ENCODE measurements at places on chromosomes 3 and 15.
A peak's percentile ranks its signal among the peaks of the same experiment; 100 is the strongest.

DNA sequence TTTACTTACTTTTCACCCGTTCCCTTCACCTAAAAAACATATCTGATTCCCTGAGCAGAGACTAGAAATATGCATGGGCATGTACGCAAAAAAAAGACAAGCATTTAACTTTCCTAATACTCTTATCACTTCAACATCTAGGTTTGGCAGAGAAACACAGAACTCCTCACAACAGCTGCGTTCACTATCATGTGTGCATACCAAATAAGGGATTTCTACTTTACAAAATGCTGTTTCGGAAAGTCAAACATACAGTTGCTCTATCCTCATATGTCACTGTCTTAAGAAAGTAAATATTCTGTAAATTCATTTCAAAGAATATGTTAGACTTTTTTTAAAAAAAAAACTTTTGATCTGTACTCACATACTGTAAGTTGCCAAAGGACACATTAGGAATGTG, 65.1 kb upstream of the CBLB start:
- DNase-seq: no peak

DNA sequence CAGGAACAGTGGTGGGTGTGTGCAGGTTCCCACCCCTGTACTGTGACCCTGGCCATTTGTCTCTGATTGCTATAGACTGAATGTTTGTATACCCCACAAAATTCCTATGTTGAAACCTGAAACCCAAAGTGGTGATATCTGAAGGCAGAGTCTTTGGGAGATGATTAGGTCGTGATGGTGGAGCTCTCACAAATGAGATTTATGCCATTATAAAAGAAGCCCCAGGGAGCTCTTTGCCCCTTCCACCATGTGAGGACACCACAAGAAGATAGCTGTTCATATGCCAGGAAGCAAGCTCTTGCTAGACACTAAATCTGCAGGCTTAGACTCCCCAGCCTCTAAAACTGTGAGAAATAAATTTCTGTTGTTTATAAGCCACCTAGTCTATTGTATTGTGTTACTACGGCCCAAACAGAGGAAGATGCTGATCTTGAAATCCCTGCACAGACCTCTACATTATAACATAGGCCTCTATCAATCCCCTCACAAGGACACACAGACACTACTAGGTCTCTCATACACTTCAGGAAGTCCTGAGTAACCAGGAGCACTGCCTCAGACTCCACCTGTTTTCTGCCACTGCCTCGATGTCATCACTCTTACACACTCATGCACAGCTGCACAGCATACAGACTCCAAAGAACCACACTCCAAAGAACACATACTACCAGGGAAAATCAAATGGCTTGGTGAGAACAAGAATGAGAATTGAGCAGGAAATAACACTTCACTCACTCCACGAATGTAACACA, 14.7 kb downstream of the IGSF11 start:
- DNase-seq: no peak

- DNase-seq: no peak
Measured at GRCh38 chr3:48013288-48013980, 2.8 kb downstream of the MAP4 start.

- DNase-seq: no peak
Measured at GRCh38 chr3:143699424-143699823, 148.8 kb downstream of the SLC9A9 start.

- DNase-seq: no peak
Measured at GRCh38 chr3:105246536-105246935, 120.2 kb upstream of the ALCAM start.

GRCh38 chr3:15305359-15305844, 27.0 kb downstream of the SH3BP5 start:
- no peak for DNase-seq

DNA sequence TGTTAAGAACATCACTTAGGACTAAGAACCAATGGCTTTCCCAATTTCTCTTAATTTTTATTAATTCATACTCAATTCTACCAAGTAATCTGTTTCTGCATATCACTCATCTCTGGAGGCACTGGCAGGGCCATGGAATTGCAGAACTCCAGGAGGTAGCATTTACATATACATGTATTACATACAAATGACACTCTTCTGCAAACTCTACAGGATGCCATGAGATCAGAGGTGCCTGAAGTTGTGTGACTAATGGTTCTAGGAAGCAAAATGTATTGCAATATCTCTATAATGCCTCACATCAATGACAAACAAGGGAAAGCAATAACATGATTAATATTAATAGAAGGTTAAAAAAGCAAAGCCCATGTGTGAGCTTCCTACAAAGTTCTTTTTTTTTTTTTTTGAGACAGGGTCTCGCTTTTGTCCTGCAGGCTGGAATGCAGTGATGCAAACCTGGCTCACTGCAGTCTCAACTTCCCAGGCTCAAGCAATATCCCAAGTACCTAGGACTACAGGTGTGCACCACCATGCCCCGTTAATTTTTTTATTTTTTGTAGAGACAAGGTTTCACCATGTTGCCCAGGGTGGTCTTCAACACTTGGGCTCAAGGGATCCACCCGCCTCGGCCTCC, 33.0 kb downstream of the DENND6A start:
- no peak for DNase-seq

GRCh38 chr3:197352382-197352781, 54.0 kb upstream of the DLG1 start:
- no peak for DNase-seq

- DNase-seq: no peak
Measured at GRCh38 chr15:79702621-79703020, 194.2 kb downstream of the MTHFS start.

GRCh38 chr3:141644931-141645330, 93.2 kb upstream of the RNF7 start:
- peak; percentile 23 for DNase-seq

- no peak for DNase-seq
Measured at GRCh38 chr3:107525644-107526305, 3.0 kb downstream of the BBX start.

DNA sequence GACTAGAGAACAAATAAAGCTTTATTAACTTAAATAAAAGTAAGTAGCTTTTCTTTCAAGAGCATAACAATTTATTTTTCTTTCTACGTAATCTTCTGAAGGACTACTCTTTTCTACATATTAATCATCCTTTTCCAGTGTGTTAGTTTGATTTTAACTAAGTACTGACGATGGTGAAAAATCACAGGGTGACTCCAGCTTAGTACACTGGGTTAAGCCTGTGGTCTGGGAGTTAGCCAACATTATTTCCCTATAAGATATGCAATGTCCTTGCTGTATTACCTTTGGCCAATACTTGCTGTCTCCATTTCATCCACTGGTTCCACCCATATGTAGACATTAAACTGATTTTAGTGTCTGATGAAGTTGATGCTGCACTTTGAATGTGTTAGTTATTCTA, 508.6 kb upstream of the SUCLG2 start:
- no peak for DNase-seq

- no peak for DNase-seq
Measured at GRCh38 chr15:27046880-27047279, 75.9 kb downstream of the GABRG3 start.

DNA sequence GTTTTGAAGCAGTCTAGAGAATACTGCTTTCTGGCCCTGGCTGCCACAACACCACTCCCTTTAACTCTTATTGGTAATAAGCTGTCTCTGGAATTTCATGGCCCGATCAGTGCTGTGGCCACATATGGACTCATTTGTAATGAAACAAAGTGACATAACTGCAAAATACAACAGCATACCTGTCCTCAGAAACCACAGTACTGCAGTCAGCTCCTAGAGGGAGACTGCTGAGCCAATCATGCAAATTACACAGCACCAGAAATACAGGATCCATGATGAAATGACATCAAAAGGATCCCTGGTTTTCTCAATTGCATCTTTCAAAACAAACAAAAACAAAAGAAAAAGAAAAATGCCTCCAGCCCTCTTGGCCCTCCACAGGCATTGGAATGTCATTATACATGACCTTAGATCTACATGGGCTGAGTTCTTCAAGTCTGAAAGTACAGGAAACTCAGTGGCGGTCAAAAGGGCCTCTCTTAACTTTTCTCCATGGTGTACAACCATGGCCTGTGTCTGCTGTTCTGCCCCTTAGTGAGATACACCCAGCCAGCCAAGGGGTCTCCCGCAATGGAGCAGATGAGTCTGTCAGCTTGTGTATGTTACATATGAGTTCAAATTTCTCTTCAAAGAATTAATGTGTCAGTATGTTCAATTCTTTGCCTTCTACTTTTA, 24.9 kb upstream of the KBTBD12 start:
- DNase-seq: no peak

GRCh38 chr3:50442945-50443579, 60.4 kb downstream of the CACNA2D2 start:
- DNase-seq: no peak

- DNase-seq: no peak
Measured at GRCh38 chr3:58093574-58094195, 85.5 kb downstream of the FLNB start.

- no peak for DNase-seq
Measured at GRCh38 chr3:162029736-162030135, 533.1 kb downstream of the OTOL1 start.

DNA sequence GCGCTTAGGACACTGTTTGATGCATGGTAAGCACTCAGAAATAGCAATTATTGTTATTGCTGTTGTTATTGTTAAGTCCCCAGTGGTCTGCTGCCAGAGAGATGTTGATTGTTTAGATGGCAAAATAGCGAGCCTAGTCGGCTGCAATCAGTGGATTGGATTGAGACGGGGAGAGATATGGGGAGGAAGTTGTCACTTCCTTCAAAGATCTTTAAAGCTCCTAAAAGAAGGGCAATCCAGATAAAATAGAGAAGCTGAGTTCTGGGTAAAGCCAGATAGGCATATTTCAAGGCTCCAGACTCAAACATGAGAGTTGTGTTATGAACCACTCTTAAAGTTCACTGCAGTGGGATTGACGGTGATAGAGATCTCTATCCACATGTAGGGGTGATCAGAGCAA, 64.5 kb downstream of the RYR3 start:
- DNase-seq: no peak

GRCh38 chr3:143314251-143315093, 194.9 kb downstream of the CHST2 start:
- DNase-seq: no peak

GRCh38 chr15:48924528-48925393, 39.0 kb downstream of the SHC4 start:
- no peak for DNase-seq

- DNase-seq: no peak
Measured at GRCh38 chr3:53346514-53346913, 829 bp downstream of the DCP1A start.

GRCh38 chr15:100043692-100044091, 298.1 kb downstream of the ADAMTS17 start:
- no peak for DNase-seq

DNA sequence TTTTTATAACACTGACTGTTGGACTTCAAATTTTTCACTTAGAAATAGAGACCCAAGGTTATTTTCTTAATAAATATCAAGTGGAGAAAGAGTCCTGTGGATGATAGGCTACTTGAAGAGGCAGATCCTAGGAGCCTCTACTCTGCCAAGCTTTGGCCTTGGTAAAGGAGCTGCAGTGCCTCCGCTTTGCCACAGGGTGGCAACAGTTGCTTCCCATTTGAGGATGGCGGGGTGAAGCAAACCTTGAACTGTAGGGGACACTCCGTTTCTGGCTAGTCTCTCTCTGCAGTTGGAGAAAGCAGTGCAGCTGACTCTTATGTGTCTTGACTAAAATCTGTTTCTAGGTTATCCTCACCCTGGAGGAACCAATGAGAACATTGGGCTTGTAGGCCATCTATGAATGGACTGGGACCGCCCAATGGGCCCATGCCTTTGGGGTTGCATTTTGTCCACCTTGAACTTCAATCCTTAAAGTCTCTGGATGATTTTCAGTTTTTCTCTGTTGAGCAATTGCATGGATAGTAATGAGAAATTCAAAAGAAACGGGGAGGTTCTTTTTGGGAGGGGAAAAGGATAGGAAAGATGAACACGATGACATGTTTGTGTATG, 9.8 kb downstream of the SCG5 start:
- DNase-seq: peak; percentile 6

GRCh38 chr15:48253172-48253571, 47.1 kb downstream of the SLC12A1 start:
- DNase-seq: no peak

DNA sequence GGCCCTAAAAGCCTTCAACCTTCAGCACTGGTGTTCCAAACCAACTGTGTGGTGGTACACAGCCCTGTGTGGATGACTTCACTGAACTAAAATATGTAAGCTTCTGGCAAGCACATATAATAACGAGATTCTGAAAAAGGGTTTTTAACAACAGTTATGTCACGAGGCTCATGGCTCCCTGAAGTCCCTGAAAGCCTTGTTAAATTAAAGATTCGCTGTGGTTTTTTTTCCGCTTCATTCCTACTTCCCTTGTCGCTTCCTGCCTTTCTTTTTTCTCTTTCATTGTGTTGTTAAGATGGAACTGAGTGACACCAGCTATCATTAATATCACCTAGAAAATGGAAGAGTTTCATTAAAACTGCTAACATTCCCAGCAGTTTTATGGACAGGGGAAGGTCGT, 3.5 kb downstream of the RORA start:
- no peak for DNase-seq

GRCh38 chr3:124172816-124173215, 180.9 kb upstream of the ROPN1 start:
- DNase-seq: no peak

DNA sequence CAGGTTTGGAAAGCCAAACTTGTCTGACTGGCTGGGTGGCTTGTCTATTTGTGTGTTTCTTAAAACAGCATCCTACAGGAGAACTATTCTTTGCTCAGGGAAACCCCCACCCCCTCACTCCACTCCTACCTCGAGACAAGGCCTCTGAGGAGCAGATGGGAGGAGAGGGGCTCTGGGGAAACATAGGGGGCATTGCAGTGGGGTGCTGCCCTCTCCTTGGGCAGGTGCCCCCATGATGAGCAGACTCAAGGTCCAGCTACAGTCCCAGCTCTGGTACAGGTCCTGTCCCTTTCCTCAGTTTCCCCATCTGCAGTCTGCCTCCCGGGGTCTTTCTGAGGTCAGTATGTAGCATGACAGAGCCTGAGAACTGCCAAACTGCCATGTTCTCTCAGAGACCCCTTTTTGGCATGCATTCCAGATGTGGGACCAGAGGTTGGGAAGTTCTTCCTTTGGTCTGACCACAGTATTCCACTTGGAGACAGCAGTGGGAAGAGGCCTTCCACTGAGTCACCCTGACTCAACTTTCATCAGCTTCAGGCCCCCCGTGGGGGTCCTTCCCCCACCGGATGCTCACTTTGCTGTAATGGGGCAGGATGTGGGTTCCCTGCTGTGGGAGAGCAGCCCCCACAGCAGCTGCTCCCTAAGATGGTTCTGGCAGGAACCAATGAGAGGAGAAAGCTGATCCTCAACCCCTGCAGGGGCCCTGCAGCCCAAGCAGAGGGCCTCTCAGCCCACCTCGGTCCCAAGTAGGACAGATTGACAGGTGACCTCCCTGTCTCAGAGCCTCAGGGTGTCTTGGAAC, 32.3 kb upstream of the CYP11A1 start:
- peak; percentile 50 for DNase-seq

- DNase-seq: no peak
Measured at GRCh38 chr3:77605308-77605707, 565.4 kb downstream of the ROBO2 start.
